ENCODE measurements at places on chromosomes 3 and 15.

DNA sequence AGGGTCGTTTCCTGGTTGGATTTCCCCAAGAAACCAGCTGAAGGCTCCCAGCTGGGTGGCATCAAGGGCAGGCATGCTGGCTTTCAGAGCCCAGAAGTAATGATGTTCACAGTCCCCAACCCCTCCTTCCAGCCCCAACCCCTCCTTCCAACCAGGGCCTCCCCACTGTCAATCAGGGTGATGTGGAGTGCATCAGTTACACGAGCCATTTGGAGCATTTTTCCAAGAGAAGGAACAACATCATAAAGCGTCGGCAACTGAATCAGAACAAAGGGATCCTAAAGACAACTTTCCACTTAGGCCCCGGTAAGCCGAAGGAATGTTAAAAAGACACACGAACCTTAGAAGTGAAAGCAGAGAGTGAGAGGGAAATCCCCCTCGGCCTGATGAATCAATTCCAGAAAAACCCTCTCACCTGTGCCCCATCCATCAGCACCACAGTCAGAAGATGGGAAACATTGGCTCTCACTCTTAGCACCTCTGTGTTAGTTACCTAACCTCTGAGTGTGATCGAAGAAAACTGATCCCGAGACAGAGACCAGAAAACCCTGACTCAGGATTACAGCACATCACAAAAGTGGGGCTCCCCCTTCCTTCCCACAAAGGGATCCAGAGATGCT, 101.2 kb upstream of the WNT5A start:
- DNase-seq: no peak

DNA sequence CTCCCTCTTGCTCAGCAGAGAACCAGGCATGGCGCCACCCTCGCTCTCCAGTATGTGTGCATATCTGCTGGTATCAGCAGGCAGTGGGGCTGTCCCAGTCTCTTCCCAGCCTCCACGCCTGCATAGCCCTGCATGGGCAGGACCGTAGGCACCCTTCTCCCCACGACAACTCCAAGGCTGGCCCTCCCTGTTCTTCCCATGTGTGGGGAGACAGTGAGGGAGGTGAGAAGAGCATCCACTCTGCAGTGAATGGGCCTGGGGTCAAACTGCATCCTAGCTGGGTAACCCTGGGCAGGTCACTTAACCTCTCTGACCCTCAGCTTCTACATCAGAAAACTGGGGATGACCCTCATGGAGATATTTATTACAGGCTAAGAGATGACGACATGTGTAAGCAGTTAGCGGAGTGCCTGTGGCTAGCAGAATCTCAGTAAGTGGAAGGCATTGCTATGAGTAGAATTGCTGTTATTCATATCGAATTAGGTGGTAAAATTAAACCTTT, 13.3 kb upstream of the SSUH2 start:
- no peak for DNase-seq

DNA sequence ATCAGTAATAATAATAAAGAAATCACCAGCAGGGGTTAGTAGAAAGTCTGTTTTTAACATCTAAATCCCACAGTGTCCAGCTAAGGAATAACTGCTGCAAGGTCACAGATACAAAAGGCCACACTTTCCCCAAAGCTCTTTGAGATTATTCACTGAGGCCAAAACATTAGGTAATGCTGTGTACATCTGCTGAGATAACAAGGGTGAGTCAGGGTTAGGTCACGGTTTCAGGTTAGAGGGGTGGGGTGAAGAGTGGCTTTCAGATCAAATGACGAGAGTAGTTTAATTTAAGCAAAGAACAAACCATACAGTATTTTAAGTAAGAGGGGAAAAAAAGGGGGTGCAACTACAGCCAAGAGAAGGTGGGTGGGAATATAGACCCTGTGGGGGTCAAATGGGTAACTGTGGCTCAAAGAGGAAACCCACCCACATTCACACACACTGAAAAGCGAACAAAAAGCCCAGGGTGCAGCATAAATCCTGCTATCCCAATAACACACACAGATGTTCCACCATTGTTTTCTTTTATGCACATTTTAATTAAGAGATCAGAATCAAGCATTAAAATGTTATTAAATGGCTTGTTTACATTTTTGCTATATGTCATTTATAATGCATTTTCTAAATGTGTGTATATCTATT, 412.9 kb downstream of the TIGIT start:
- DNase-seq: no peak

DNA sequence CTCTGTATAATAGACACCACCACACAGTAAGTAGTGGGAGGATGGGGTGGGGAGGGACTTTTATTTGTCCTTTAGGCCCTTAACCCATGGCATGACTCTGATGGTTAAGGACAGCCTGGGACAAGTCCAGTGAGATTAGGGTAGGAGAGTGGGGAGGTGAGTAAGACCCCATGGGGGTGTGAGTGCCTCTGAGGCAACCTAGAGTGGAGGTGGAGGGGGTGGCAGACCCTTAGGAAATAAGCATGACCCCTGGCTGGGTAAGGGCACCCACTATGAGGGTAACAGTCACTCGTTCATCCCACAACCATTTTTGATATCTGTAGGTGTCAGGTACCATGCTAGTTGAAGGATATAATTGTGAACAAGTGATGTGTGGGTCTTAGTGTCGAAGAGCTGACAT, 21.0 kb upstream of the PSTPIP1 start:
- no peak for DNase-seq

DNA sequence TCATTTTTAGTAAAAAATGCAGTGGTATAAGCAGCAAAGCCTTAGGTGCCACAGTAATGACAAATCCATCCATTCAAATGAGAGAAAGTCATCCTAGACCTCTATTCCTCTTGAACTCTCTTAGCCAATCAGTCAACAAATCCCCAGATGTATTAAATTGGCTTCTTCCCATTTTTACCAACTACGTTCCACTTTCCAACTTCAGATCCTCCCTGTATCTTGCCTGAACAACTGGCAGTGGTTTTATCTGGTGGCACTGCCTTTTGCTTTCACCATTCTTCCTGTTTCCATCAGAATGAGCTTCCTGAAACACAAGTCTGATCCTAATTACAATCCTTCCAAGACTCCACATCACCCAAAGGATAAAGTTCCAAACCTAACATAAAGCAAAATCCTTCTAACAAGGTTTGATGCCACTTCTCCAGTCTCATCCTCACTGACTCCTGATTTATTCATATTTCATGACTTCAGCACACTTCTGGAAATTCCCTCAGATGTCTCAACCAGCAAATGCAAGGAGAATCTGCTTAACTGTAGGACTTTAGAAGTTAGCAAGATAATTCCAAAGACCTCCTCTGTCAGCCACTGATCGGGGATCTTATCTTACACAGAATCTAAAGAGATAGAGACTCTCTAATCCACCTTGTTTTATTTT, 69.8 kb upstream of the SLC4A7 start:
- no peak for DNase-seq

- DNase-seq: no peak
Measured at GRCh38 chr15:72515591-72516389, 41.7 kb downstream of the ARIH1 start.

DNA sequence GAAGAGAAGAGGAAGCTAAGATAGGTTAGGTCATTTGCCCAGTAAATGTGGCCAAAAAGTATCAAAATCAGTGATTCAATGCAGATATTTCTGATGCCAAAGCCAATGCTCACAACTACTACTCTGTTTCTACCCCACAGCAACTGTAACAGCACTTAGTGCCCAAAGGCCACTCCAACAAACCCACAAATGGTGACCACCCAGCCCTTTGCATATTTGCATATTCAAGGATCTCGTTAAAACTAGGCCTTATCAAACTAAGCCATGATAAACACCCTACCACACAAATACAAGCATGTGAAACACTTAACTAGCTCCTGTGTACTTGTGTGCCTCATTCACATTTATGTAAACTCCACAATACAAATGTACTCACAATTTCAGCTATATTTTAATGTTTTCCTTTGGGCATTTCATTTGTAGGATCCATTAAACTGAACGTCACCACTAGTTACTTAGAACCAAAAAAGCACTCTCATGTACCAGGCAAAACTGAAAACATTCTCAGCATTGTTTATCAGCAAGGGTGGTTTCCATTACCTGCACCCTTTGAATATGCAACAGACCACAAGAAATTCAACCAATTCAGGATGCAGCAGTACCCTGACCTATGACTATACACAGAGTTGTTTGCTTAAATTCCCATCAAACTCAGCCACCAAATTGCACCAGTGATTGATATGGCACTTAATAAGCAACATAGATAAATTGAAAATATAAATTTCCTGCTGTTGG, 111.2 kb upstream of the STT3B start:
- DNase-seq: no peak

GRCh38 chr15:92502930-92503857, 109.5 kb downstream of the ST8SIA2 start:
- no peak for DNase-seq

- DNase-seq: no peak
Measured at GRCh38 chr3:116050311-116050915, 394.9 kb downstream of the LSAMP start.

GRCh38 chr3:127547761-127548605, 42.5 kb downstream of the TPRA1 start:
- DNase-seq: peak; percentile 78

DNA sequence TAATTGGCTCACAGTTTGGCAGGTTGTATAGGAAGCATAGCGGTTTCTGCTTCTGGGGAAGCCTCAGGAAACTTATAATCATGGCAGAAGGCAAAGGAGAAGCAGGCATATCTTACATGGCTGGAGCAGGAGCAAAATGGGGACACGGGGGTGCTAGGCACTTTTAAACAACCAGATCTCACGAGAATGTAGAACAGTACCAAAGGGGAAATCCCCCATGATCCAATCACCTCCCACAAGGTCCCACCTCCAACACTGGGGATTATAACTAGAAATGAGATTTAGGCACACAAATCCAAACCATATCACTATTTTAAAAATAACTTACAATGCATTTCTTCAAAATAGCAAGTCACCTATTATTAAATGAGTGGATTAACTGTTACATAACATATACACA, 47.1 kb upstream of the ANKRD28 start:
- no peak for DNase-seq

DNA sequence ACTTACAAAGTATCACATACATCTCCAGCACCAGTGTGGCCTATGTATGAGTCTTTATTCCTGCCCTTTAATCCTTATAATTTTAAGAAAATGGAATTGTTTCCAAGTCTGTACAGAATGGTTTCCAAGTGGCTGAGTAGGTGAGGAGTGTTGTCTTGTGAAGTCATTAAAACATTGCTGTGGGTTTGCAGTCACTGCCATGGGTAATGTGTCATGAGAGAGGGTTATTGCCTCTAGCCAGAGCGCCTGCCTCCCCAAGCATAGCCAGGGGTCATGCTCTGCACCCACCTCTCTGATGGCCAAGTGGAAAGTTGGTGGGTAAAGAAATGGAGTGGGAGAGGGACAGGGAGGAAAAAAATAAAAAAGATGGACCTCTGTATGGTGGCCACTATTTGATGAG, 25.3 kb downstream of the TRAK1 start:
- no peak for DNase-seq

Measured in activated CD8-positive, alpha-beta memory T cell treated with anti-CD3 and anti-CD28 coated beads, Interleukin-2, amount 50 U/mL, for 4 hours (primary cell).